CD4-positive, alpha-beta T cell treated with Interleukin-15 for 1 hour (primary cell): ENCODE measurements at places on chromosomes 12 and 14.

DNA sequence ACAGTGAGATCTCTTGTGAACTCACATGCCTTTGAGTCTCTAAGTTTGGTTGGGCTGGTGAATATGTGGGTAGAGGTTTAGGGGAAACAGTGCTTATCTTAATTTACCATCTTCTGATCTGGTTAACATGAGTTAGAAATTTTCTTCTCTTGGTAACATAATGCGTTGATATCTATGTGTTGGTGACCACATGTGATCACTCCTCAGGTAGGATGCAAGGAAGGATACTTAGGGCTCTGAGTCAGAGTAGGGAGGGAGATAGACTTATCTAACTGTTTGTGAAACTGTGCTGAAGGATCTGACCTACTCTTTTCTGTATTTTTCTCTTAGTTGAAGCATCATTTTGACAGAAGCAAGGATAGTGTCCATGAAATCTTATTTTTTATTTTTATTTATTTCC, 23.1 kb downstream of the FAM234B start:
- no peak for DNase-seq

- DNase-seq: no peak
These were observed 170.7 kb downstream of the NOVA1 start for GRCh38 chr14:26427097-26427496.

GRCh38 chr14:105248368-105249181, at the start of gene BTBD6:
BTBD6 (plus strand) TSS chr14:105248533; CDS start chr14:105248712, 179 bp downstream.
- DNase-seq: peak; percentile 91

GRCh38 chr12:5192726-5193125, 149.0 kb downstream of the KCNA5 start:
- DNase-seq: no peak

GRCh38 chr12:56197921-56198635, 8.8 kb upstream of the SMARCC2 start:
- no peak for DNase-seq

DNA sequence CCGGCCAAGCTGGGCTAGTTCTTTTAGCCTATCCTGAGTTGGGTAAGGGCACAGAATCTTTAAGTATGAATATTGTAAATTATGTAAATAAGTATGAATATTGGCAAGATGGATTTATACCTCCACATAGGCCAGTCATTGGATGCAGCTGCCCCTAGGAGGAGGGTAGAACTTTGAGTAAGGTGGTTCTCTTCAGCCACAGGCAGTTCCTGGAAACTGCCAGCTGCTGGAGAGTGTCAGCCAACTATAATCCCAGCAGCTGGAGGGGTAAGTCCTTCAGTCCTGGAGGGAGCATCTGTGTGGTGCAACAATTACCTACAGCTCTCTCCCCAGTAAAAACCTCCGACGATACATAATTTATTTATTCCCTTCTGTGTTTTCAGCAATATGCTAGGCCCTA, 65.8 kb upstream of the TMPO start:
- DNase-seq: no peak

- DNase-seq: peak; percentile 21
These were observed 10.4 kb upstream of the DCD start for GRCh38 chr12:54658306-54659264.

DNA sequence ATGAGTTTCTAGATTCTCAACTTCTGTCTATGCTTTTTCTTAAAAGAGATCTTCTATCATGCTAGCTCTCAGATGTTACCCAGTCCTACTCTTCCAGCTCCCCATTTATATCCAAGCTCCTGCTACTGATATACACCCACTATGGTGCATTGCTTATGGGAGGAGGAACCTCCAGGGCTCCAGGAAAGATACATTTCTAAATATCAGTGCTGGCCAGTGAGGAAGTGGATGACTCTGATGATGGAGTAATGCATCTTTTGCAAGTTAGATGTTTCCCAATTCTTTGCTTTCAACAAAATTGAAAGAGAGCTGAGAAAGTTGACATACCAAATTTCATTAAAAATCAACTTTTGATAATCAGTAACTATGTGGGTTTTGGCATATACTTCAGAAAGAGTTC, 105.7 kb upstream of the RESF1 start:
- DNase-seq: no peak
